Activated CD4-positive, alpha-beta T cell treated with anti-CD3 and anti-CD28 coated beads for 1 hour (primary cell): ENCODE measurements at places on chromosomes 13 and 19.

- DNase-seq = no peak
Observed at GRCh38 chr13:109058087-109058486, 428.7 kb downstream of the MYO16 start.

DNA sequence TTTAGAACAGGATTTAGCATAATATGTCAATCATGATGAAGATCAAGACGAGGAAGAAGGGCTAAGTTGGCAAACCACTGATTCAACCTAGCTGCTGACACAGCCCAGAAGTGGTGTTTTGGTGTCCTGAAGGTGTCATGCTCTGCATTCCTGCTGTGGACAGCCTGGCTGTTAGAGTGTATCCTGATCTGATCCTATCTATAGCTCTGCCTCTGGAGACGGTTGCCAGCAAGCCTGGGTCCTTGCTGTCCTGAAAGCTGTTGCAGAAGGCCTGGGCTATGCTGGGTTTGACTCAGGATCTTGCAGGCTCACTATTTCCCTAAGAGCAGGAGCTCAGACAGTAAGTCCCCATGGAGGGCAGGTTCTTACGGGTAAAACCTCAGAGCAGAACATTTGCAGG is 416.4 kb downstream of the TSHZ3 start:
- no peak for DNase-seq

DNA sequence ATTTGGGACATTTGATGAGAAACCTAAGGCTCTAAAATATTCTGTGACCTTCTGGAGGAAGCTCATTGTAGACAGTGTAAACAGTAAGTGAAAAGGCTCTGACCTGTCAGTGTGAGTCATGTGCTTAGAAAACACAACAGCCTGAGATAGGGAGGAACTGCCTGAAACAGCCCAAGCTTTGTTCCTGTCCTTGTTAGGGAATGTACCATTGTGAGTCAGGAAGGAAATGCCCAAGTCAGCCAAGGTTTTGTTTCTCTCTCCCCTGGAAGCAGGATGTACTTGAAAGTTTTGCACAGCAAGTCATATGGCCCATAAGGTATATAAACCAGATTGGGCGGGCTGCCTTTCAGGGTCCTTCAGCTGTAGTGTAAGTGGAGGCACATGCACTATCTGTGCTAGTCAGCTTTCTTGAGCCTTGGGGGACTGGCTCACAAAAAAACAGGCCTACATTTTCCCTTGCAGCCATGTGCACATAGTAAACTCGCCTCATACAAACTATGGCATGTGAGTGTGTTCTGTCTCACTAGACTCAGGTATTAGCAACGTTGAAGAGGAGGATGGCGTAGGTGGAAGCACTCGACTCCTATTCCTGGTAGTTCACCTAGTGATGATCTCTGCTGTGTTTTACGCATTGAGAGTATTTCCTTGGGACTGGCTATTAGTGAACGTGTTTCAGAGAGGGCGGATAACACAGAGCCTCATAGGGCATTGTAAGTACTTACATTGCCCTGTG is 141.2 kb upstream of the KLHL1 start:
- no peak for DNase-seq

GRCh38 chr19:17235971-17236777 is 9.5 kb downstream of the NR2F6 start:
- DNase-seq = no peak

GRCh38 chr13:110194451-110194850 is 112.5 kb downstream of the COL4A1 start:
- no peak for DNase-seq

DNA sequence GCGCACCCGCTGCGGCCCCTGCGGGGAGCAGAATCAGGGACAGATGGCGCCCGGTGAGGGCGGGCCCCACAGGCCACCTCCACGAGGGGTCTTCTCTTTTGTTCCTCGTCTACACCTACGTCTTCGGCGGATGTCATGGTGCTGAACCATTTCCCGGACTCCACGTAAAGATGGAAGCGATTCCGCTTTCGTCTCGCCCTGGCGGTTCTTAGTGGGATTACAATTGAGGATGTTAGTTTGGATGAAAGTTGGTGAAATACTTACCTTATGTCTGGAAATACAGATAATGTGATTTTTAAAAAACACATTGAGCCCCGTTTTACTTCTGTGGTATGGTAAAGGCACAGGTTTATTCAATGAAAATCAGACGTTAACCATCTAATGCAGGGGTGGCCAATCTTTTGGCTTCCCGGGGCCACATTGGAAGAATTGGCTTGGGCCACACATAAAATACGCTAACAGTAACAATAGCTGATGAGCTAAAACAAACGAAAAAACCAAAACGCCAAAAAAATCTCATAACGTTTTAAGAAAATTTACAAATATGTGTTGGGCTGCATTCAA is 1.4 kb upstream of the ZMYM5 start:
- no peak for DNase-seq
